ENCODE measurements at places on chromosomes 6 and 20.
A peak's percentile ranks its signal among the peaks of the same experiment; 100 is the strongest.

- DNase-seq = no peak
These were observed 2.3 kb upstream of the SLC22A2 start for GRCh38 chr6:160260803-160261450.

GRCh38 chr6:35945650-35946025, 24.7 kb upstream of the SRPK1 start:
- DNase-seq = no peak

DNA sequence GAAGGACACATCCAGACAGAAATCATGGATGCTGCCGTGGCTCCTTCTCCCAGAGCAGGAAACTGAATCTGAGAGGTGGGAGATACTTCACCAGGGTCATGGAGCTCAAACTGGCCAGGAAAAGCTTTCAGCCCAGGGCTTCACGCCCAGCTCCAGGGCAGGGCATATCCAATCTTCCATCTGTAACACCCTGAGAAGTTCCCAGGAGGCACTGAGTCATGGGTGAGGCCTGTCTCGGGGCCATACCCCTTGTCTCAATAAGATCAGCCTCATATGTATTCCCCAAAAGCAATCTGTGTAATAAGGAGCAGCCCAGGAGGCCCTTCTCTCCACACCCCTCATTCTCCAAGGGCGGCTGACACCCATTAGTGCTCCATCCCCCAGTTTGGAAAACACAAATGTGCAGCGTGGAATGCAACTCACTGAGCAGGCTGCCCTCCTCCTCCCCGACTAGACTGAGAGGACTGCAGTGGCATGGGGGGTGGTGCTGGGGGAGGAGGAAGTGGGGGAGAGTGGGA, 439.3 kb upstream of the SULF2 start:
- no peak for DNase-seq

- DNase-seq = peak; percentile 7
These were observed 26.0 kb downstream of the SLC17A9 start for GRCh38 chr20:62978561-62978943.

DNA sequence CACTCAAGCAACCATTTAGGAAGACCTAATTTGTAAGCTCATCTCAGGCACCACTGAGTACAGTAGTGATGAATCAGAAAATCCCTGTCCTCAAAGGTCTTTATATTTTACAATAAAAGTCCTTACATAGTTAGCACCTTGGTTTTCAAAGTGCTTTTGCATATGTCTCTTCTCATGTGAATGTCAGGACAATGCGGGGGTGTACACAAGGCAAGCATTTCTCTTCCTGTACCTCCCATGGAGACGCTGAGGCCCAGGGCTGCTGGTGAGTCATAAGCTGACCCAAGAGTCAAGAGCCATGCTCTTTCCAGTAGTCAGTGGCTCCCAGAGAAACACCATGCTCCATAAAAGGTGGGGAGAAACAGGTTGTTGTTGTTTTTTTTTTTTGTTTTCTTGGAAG, 174.0 kb downstream of the GJA10 start:
- no peak for DNase-seq

GRCh38 chr6:26224940-26225847, 138.0 kb downstream of the HFE start:
- DNase-seq = no peak

DNA sequence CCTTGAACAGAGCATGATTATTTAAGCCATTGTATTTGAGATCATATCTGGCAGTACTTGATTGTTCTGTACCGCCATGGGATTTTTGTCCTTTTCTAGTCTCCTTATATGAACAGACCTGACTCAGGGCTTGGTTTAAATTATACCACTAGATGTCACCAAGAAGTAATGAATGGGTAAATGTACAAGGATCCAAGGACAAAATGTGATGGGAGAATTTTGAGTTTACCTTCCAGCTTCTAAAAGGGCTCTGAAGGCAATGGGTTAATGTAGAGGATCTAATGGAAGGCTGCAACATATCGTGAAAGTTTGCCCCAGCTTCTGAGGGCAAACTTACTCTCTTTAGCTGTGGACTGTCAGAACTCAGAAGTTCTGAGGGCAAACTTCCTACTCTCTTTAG, 12.0 kb downstream of the RNF8 start:
- no peak for DNase-seq

DNA sequence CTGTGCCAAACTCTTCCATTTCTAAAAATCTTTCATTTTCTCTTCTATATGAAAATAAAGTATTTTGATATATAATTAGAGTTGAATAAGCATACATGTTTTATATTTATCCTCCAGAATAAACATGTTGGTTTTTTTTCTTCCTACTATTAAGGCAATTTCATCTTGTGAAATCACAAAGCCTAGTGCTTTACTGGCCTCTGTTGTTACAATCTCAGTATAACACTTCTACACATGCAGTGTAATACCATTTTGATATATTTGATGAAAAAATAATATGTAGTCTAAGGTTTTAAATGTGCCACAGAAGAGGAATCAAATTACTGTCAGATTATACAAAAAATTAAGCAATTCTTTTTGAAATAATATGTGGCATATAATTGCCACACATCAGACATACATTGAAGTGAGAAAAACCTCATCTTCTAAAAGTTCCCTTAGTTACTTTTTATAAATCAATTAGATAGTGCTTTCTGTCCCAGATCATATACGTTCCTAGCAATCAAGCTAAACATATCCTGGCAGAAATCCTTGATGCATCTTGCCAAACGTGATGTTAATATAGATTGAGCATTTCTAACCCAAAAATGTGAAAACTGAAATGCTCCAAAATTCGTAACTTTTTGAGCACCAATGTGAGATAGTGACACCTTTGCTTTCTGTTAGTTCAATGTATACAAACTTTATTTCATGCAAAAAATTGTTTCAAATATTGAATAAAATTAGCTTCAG, 225.1 kb upstream of the MANEA start:
- no peak for DNase-seq

DNA sequence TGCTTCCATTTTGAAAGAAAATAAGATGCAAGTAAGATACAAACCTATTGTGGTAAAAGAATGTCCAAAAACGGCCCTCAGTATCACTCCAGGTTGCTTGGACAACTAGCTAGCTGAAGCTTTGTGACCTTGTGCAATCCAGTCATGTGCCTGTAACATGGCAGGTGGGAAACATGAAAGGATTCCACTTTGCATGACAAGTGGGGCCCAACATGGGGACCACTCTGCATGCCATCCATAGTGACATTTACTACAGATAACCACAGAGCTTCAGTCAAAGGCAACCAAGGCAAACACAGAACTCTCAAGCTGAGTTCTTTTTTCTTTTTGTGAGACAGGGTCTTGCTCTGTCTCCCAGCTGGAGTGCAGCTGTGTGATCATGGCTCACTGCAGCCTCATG, 15.8 kb upstream of the FBXO9 start:
- no peak for DNase-seq

- DNase-seq = no peak
These were observed 311.4 kb downstream of the EPM2A start for GRCh38 chr6:145423936-145424335.

DNA sequence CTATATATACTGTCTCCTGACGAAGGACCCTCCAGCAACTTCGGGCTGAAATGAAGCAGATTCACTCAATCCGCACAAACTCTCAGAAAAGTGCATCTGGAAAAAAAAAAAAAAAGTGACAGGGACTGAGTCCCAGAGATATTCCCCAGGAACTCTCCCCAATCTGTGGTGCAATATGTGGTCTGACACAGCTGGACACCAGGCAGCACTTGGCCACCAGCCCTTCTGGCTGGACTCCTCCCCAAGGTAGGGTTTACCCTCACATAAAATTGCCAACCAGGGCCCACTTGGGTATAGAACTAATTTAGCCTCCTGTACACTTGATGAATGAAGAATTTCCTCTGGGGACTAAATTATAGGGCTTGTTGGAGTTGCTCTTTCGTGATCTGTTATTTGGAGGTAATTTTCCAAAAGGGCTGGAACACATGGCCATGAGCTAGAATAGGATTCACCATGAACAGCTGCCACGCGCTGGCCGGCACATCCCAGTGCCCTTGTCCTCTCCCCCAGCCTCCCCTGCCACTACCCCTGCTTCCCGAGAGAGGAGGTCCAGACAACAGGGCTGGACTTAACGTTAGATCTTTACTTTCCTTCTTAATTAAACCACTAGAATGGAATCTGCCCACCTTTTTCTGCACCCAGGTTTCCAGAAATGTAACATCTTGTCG, 379.2 kb downstream of the BMP2 start:
- no peak for DNase-seq

- DNase-seq = no peak
These were observed 165.7 kb downstream of the FOXC1 start for GRCh38 chr6:1775441-1775840.

GRCh38 chr6:48641544-48641943, 530.5 kb upstream of the PTCHD4 start:
- DNase-seq = no peak

- DNase-seq = no peak
These were observed 413.7 kb downstream of the QKI start for GRCh38 chr6:163828038-163828795.

DNA sequence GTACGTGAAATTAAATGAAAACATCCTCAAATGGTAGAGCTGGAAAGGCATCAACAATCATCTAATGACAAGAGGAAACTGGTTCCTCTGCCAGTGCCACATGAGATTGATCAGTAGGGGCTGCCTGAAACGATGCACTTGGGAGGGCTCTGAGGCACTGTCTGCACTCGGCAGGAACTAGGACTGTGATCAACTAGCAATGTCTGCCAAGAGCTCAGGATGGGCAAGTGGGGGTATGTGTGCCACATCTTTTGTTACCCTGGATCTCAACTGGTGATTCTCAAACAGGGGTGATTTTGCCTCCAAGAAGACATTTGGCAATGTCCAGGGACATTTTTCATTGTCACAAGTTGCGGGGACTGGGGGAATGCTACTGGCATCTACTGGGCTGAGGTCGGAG, 1.9 kb downstream of the BPIFB6 start:
- no peak for DNase-seq

- no peak for DNase-seq
These were observed 388.2 kb downstream of the TBC1D32 start for GRCh38 chr6:120945905-120946594.

DNA sequence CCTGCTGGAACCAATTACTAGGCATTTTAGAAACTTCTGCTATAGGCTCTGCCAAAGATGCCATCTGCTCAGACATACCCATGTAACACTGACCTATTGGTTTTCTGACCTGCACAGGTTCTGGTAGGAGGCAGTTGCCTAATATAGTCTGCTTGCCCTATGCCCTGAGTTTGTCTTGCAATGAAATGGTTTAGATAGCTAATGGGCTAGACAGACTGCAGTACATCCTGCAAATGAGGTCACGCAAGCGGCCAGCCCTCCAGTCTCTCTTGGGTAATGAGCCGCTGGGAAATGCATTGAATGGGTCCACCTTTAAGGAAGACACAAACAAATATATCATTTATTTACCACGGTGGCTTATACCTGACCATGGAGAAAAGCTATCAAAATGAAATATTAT, 90.6 kb upstream of the B3GAT2 start:
- DNase-seq = no peak

DNA sequence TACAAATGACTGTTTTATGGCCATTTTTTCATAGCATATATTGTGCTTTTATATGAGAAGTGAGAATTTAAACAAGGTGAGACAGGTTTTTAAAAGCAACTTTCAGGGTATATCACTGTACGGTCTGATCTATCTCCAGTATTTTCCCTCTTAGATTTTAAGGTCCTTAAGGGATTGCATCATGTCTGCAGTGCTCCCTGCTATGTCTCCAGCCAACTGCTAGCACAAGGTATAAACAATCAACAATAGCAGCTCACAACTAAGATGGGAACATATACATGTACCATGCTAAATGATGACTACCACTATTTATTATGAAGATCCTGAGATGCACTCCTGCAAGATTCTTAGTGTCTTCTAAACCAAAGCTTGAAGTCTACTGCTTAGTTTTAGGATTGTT, 7.2 kb downstream of the FUCA2 start:
- no peak for DNase-seq

GRCh38 chr6:111992851-111993250, 61.1 kb upstream of the CCN6 start:
- peak; percentile 87 for DNase-seq

- no peak for DNase-seq
These were observed 176.6 kb downstream of the MRPL14 start for GRCh38 chr6:43950731-43951062.

- DNase-seq = no peak
These were observed 21.6 kb downstream of the CNKSR3 start for GRCh38 chr6:154488802-154489437.

DNA sequence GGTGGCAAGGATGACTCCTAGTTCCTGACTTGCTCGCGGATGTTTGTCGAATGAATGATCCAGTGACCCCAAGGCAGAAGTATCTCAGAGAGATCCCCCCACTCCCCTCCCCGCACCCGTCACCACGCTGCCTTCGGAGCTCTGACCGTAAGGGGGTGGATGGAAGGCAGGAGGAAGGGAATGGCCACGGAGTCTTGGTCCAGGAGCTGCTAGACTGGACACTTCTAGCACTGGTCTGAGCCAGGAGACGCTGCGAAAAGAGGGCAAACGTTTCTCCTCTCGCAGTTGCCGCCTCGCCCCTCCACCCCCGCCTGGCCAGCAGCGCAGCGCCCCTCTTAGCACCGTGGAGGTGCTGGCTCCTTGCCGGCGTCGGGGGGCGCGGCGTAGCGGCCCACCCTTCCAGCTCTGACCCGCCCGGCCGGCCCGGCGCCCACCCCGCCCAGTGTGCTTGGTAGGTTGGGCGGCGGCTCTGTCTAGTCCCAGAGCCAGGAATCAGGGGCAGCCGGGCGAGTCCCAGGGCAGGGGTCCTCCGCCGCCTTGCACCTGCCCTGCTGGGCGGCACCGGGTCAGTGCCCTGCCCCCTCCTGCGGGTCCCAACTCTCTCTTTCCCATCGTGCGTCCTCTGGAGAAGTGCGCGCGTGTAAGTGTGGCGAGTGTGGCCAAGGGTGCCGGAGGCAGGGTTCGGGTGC, 2.4 kb upstream of the DBNDD2 start:
- no peak for DNase-seq

DNA sequence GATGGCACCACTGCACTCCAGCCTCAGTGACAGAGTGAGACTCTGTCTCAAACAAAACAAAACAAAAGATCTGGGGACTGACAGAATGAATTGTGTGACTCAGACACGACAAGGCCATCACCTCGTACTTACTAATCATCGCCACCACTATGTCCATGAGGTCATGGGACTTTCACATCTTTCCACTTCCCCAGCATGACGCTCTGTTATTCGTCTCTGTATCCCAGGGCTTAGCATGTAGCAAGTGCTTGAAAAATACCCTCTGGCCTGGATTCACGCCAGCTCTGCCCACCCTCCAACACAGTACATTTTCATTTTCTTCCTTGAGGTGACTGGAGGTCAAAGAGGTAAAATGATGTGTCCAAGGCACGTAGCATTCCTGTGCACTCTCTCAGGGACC, 27.8 kb downstream of the FGD2 start:
- peak; percentile 84 for DNase-seq

DNA sequence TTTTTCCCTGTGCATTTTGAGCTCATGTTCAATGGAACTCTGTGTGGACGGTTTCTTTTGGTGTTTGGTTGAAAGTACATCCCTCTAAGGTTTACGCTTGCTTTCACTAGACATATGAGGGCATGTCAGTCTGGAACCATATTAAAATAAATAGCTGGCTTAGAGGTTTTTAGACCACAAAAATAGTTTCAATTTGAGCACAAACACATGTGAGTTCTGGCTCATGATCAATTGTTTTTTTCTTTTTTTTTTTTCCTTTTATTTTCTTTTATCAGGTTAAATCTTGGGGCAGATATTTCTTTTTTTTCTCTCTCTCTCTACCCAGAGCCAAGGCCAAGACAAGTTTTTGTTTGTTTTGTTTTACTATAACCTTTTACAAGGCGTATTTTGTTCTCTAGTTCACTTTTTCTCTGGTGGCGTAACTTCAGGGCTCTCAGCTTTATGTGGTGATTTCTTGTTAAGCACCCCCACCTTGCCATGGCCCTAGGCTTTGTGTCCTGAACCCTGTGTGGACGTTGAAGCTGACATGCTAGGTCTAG, 92.9 kb downstream of the SHLD1 start:
- DNase-seq = no peak

Data from CD14-positive monocyte (primary cell).